ENCODE measurements at places on chromosomes 1 and 21.

DNA sequence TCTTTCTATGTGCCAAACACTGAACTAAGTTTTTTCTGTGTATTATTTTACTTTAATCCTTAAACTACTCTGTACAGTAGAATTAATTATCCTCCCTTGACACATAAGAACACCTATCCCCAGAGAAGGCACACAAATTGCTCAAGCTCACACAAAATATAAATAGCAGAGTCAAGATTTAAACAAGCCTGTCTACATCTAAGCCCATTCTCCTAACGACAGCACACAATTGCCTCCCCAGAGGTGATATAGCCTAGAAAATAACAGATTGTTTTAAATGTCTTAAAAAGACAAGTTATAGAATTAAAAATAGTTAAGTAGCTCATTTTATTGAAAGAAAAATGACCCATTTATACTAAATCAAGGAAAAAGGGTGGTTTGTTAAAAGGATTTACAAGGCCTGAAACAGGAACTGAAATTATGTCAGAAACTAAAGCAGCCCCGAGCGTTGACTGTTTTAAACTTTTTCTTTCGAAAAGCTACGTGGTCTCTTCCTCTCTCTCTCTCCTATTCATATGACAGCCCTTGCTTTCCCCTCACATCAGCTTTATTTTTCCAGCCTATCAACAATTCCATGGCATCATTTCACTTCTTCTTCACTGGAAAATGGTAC, 30.5 kb downstream of the TNFSF18 start:
- DNase-seq, result no peak

DNA sequence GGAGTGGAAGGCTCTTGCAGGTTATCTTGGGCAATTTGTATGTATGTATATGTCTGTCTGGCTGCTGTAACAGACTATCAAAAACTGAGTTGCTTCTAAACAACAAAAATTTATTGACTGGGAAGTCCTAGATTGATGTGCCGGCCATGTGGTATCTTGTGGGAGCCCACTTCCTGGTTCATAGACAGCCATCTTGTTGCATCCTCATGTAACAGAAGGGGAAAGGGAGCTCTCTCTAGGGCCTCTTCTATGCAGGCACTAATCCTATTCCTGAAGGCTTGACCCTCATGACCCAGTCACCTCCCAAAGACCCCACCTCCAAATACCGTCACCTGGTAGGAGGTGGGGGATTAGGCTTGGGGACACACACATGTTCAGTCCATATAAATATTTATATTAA, 9.2 kb downstream of the GIPC2 start:
- DNase-seq, result no peak

GRCh38 chr21:36203603-36203889, 46.9 kb downstream of the DOP1B start:
- DNase-seq, result peak; percentile 24

DNA sequence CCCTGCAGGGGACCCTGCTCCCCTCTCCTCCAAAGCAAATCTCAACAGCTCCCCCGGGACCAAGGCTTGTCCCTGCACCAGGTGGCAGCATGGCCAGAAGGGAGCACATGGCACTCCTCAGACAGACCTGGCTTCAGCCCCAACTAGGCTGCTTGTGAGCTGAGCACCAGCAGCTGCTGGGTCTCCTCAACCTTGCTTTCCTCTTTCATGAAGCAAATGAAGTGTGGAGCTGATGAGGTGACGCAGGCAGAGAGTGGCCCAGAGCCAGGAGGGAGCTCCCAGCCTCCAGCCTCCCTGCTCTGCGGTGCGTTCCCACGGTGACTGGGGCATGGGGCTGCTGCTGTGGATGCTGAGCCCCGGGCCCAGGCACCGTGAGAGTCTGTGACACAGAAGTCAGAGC, 34.0 kb downstream of the MEGF6 start:
- no peak for DNase-seq

DNA sequence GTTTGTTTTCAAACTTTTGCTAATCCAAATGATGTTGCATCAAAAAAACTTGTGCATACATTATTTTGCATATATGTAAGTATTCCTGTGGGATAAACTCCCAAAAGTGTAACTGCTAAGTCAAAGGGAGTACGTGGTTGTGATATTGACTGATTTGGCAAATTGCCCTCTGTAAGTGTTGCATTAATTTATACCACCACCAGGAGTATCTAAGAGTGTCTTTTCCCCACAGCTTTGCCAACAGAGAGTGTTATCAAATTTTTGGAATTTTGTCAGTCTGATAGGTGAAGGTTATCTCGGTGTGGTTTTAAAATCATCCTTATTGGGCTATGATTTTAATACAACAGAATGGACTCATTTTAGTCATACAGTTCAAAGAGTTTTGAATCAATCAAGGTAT, 30.1 kb upstream of the PARP1 start:
- DNase-seq, result no peak
